ENCODE measurements at places on chromosomes 3 and 15.

- peak; percentile 64 for DNase-seq
Observed at GRCh38 chr15:75732809-75733451, 20.3 kb upstream of the CSPG4 start.

- no peak for DNase-seq
Observed at GRCh38 chr15:67854358-67854757, 14.5 kb upstream of the RNU6-1 start.

GRCh38 chr3:161339517-161340500 lies 31.5 kb downstream of the SPTSSB start:
- DNase-seq, result no peak

- DNase-seq, result no peak
Observed at GRCh38 chr3:72537448-72537847, 310.8 kb downstream of the SHQ1 start.

GRCh38 chr3:20104167-20104661 lies 64.0 kb downstream of the KAT2B start:
- DNase-seq, result no peak

DNA sequence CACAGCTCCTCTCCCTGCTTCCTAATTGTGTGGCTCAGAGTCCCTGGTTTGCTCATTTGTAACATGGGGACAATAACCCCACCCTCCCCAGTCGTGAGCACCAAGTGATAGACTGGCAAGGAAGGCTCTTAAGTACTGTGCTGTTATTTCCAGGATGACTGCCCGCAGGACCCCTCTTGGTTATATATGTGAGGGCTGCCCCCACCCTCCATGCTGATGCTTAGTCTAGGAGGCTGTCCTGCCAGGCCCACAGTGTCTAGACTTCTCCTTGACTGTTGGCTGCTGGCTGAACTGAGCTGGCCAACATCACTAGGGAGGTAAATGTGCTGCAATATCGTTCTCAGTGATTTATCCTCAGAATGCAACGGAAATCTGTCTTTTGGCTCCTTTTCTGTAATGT lies 45.1 kb downstream of the RAB11A start:
- no peak for DNase-seq

- no peak for DNase-seq
Observed at GRCh38 chr3:160141485-160142185, 83.6 kb upstream of the C3orf80 start.

GRCh38 chr3:31533169-31534064 lies 692 bp downstream of the STT3B start:
- peak; percentile 41 for DNase-seq

DNA sequence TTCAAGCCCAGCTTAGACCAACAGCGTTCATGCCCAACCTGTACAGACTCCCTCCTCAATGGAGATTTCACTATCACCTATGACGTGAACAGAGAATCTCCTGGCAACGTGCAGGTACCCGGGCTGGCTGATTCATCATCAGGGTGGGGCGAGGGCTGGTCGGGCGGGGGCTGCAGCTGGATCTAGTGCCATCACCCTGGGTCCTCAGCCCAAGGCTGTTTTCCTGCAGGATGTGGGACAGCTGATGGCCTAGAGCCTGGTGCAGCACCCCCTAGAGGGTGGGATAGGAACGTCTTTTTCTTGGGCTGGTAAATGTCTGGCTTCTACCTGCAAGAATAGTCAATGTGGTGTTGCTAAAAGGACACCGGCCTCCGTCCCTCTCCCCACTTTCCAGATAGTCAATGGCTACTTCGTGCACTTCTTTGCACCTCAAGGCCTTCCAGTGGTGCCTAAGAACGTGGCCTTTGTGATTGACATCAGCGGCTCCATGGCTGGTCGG lies 4.4 kb downstream of the ITIH3 start:
- peak; percentile 68 for DNase-seq

DNA sequence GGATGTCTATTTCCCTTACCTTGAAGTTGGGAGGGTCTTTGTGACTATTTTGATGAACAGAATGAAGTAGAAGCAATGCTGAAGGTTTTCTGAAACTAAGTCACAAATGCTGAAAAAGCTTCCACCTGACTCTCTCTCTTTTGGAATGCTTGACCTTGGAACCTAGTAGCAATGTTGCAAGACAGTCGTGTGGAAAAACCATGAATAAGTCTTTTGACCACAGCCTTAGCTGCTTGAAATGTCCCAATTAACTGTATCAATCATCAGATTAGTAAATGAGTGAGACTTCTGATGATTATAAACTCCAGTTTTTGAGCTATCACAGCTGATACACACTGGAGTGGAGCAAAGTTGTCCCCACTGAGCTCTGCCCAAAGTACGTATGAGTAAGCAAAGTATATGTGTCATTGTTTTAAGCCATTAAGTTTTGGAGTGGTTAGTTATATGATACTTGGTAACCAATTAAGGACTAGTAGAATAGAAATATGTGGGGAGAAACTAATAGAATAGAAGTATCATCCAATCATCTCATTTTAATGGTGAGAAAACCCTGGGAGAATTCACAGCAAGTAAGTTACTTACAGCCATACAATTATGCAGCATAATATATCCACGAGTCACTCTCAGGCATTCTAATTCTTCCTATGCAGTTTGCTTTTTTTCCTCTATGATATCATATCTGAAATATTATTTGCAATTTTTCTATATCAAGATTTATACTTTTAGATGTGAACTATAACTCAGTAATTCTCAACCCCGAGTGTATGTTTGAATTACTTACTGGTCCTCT lies 1010.6 kb downstream of the ROBO2 start:
- DNase-seq, result no peak

- DNase-seq, result no peak
Observed at GRCh38 chr3:67662733-67663132, 8.3 kb upstream of the SUCLG2 start.

DNA sequence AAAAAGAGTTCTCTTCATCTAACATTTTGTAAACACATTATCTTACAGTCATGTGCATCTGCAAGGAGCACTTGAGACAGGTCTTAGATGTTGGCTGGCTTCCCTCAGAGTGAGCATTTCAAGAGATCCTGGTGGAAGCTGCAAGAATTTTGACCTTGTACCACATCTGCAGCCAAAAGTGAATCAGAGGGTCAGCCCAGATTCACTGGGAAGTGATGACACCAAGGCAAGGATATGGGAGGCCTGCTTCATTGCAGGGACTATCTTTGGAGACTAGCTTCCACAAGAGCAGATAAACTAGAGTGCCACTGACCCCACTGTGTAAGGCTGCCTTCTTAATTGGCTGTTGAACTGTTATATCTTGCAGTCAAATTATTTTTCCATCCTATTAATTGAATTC lies 21.3 kb upstream of the GADL1 start:
- DNase-seq, result no peak

DNA sequence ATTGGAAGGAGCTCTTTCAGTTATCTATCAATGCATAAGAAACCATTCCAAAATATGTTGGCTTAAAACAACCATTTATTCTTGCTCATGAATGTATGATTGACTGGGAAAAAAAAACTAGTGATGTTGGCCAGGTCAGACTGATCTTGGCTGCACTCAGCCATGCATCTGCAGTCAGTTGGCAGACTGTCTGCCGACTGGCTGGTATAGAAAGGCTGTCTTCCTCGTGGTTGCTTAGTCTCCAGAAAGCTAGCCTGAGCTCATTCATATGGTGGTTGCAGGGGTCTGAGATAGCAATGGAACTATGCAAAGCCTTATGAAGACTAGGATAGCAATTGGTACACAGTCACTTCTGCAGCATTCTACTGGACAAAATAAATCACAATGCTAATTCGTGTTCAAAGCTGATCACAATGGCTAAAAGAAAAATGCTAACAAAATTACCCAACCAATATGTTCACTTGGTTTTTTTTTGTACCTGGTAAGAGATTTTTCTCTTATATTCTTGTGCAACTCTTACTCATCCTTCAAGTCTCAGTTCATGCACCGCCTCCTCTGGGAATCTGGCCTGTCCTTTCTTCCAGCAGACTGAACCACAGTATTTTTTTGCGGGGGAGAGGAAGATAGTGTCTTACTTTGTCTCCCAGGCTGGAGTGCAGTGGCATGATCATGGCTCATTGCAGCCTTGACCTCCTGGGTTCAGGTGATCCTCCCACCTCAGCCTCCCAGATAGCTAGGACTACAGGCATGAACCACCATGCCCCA lies 126.8 kb downstream of the KCNAB1 start:
- peak; percentile 54 for DNase-seq

DNA sequence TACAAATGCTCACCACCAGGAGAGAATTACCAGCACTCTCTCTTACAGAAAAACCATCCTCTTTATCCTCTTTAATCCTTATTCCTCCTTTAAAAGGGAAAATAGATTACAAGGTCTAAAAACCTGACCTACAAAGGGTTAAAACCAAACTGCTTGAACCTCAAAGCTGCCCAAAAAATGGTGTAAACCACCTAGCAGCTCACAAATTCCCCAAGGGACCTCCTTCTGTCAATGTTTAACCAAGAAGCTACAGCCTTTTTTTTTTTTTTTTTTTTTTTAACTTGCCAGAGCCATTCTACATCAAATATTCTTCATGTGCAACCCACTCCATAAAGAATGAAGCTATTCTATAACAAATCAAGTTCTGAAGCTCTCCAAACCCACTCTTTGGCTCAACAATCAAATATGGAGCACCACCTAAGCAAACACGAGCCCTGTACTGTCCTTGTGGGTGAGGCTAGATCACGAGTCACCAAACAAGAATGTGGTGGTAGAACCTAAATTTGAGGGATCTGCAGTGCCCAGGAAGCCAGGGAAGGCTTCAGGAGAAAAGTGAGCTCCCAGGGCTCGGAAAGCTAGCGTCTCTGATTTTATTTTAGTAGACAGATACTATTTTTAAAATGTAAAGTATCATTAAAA lies 20.1 kb downstream of the OSBPL10 start:
- peak; percentile 64 for DNase-seq

DNA sequence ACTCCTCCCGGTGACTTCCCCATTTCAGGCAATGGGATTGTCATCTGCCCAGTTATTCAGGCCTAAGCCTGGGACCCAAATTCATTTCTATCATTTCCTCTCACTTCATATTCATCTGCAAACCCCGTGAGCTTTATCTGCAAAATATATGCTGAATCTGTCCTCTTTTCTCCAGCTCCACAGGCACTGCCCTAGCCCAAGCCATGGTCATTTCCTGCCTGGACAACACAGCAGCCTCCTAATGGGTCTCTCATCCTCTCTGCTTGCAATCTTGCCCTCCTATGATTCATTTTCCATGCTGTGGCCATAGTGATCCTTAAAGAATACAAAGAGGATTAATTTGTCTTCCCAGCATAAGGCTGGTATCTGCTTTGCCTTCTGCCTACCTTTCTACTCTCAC lies 6.1 kb downstream of the RBP2 start:
- DNase-seq, result no peak

GRCh38 chr3:58200121-58200709 lies 10.6 kb downstream of the DNASE1L3 start:
- DNase-seq, result no peak

DNA sequence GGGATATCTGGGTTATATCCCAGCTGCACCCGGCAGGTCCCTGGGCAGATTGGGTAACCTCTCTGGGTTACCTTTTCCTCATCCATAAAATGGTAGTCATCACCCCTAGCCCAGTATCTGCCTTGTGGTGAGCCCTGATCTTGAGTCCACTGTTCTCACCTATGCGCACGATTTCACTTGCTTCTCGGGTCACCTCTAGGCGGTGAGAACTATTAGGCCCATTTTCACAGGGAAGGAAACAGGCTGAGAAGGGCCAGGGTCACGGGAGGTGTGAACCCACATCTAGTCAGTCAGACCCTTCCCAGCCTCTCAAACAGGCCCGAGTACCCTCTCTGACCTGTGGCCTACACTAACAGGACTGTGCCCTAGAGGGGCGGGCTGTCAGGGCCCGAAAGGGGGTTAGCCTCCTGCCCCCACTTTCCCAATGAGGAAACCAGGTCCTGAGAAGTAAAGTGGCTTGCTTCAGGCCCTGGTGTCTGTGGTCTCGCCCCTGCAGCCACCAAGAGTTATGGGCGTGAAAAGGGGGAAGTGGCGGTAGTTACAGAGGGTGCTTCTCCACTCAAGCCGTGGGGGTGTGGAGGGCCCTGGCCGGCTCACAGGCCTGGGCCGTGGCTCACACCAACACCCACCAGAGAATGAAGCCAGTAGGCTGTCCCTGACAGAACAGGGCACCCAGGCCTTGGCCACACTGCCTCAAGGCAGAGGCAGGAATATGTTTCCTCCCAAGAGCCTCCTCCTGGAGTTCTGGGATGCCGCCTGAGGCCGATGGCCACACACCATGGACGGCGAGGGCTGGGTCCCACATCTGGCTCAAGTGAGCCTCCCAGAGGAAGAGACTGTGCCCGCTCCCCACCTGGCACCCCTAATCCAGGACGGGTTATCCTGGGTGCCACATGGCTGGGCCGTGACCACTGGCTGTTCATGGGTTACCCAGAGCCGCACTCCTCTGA lies 19.5 kb downstream of the PSTPIP1 start:
- no peak for DNase-seq

- DNase-seq, result no peak
Observed at GRCh38 chr15:48775546-48775945, 35.3 kb downstream of the CEP152 start.

- DNase-seq, result no peak
Observed at GRCh38 chr3:24522146-24522579, 27.5 kb upstream of the THRB start.

DNA sequence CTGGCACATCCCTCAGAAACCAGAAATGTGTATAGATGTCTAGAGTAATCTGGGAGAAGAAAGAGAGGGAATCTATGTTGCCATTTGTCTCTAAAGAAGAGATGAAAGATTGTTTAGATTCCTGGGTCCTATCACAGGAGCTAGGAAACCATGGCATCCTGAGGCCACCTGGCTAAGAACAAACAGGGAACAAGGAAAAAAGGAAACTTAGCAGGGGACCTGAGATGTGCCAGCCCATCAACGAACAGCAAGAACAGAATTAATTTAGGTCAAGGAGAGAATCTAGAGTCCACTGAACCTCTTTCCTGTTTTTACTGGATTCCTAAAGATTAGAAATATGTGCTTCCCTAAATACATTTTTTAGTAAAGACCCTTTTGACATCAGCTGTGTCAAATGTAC lies 30.3 kb downstream of the IP6K1 start:
- no peak for DNase-seq

GRCh38 chr15:85337425-85338074 lies 42.9 kb upstream of the AKAP13 start:
- no peak for DNase-seq

GRCh38 chr15:101702077-101702476 lies 22.2 kb downstream of the TARS3 start:
- no peak for DNase-seq

Measured in MCF 10A (cell line).